ENCODE measurements at places on chromosomes 2 and 18.

DNA sequence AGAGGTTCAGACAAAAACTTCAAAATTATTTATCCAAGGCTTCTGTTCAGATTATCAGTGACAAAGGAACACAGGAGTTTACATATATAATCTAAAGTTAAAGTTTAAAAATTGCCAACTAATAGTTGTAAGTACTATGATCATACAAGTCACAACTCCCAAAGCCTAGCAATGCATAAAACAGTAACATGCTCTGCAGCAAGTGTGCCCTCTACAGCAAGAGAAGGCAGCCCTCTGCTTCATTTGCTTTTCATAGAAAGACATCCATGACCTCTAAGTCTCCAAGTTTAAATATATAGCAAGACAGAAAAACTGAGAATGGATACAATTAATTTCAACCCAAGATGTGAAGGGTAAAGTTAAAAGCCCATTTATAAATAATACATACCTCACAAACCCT lies 13.3 kb downstream of the RAB1A start:
- no peak for DNase-seq

- no peak for DNase-seq
Measured at GRCh38 chr2:1017827-1018226, 67.2 kb downstream of the SNTG2 start.

GRCh38 chr2:241011751-241012510 lies 13.5 kb downstream of the SNED1 start:
- DNase-seq, result no peak

DNA sequence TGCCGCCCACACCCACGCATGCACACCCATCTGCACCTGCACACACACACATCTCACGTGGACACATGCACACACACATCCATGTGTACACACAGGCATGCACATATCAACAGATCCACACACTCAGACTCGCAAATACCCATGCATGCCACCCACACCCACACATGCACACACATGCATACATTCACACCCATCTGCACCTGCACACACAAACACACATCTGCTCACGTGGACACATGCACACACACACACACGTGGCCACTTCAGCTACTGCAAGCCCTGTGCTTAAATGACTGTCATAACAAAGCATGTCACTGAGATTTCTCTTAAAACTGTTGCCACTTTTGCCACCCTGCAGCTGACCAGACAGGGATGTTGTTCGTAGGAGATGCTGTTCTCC lies 186.6 kb downstream of the SNTG2 start:
- DNase-seq, result no peak

DNA sequence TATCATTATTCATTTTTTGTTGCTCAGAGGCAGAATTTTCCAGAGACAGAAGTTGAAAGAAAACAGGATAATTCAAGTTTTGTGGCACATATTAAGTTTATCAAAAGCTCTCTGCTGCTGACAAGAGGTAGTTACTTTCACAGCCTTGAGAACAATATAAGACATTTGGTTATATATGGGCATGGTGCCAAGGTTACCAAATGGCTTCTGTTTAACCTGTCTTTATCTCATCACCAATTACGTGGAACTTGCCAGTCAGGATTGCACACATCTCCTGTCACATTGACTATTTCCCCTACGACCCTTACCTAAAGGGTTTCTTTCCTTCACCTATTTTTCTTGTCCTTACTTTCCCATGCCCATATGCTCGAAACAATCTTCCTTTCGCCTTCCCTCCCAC lies 35.9 kb downstream of the KLF7 start:
- no peak for DNase-seq

GRCh38 chr2:230877759-230878598 lies 13.2 kb downstream of the ITM2C start:
- no peak for DNase-seq

GRCh38 chr2:221527776-221528309 lies 44.3 kb downstream of the EPHA4 start:
- no peak for DNase-seq

- DNase-seq, result no peak
Measured at GRCh38 chr18:37253394-37254235, 312.0 kb downstream of the CELF4 start.

- DNase-seq, result no peak
Measured at GRCh38 chr2:152409386-152410164, 74.6 kb downstream of the FMNL2 start.

- DNase-seq, result no peak
Measured at GRCh38 chr18:49863769-49864621, 50.7 kb upstream of the ACAA2 start.

GRCh38 chr2:222561817-222562645 lies 93.9 kb downstream of the FARSB start:
- no peak for DNase-seq

DNA sequence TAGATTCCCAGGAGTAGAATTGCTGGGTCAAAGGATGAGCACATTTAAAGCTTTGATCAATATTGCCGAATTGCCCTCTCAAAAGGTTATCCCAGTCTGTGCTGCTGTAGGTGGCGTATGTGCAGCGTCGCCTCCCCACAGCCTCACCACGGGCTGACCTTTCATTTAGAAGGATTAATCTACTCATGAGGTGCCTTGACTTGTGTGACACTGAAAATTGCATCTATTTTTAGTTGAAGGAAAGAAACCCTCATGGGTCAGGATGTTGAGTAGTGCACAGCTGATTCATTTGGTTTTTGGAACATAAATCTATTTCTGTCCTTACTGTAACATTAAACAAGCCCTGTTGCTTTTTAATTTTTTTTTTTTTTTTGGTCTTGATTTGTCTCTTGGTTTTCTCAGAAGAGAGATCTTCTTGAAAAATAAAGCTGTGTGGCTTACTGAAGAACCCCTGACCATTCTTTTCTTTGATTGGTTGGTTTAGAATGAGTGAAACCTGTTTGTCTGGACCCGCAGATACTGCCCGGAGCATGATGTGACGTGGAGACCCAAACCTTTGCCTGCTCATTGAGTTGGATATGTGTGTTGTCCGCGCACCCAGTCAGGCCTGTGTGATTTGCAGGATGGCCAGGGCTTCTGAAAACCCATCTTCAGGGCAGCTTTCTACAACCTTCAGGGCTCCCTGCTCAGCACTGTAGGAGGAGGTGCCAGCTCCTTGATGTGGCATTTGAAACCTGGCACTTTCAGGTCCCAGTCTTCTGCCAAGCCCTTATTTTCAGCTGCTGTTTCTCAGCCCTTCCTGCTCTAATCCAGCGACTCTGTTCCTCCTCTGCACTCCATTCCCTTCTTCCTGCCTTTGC lies 61.0 kb downstream of the LPIN1 start:
- no peak for DNase-seq

GRCh38 chr2:140177086-140177485 lies 1396.9 kb upstream of the NXPH2 start:
- DNase-seq, result no peak

DNA sequence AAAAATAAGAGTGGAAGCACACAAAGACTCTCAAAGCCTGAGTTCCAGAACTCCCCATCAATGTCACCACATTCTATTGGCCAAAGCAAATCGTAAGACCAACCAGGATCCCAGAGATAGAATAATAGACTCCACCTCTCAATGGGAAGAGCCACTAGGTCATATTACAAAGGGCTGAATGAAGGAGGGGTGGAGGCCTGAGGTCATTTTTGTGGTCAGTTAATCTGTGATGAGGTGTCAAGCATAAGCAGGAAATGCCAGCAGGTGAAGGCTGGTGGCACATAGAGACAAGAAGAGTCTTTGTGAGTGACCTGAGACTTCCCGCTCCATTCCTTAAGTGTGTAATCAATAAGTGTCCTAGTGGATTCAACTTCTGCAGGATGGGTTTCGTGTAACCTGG lies 144.3 kb downstream of the TFCP2L1 start:
- DNase-seq, result no peak

DNA sequence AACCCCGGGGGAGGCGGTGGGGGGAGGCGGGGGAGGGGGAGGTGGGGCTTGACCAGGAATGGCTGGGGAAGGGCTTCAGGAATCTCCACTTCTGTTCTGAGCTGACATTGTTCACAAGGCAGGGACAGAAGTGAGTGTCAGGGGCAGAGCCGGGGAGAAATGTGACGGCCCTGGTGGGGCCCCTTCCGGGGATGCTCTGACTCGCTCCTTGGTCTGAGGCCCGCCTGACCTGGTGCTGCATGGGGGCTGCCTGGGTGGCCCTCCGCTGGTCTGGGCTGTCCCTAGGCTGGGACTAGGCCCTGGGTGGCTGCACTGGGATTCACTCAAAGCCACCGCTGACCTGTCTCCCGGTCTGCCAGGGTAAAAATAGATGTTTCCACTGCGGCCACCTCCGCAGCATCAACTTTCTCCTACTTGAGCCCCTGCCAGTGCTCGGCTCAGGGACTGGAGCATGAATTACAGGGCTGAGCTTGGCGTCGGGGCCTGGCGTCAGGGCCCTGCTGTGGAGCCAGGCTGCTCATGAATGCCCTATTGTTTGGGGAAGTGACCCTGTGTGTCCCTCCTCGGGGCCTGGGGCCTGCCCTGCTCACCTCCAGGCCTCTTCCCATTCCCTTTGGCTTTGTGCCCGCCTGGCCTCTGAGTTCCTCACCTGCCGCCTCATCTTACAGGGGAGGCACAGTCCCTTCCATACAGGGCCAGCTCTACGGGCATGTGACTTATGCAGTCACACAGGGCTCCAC lies 247.5 kb downstream of the DYSF start:
- no peak for DNase-seq

DNA sequence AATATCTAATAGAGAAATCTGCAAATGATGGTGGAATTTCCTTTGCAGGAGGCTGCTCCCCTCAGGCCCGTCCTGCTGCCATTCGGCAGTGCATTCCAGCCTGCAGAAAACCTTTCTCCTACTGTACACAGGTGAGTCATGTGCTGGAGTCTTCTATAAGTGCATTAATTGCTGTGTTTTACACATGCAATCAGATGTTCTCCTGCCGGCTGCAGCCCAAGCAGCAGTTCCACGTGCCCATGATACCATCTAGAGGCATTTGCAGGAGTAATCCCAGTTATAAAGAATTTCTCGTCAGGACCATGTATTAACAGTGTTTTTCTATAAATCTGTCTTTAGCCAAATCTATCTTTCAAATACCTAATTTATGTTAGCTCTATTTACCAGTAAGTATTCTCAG lies 304.7 kb upstream of the HNMT start:
- DNase-seq, result no peak

GRCh38 chr2:192197357-192197756 lies 2.6 kb upstream of the TMEFF2 start:
- no peak for DNase-seq

GRCh38 chr2:30149513-30149912 lies 2.7 kb downstream of the YPEL5 start:
- DNase-seq, result no peak

DNA sequence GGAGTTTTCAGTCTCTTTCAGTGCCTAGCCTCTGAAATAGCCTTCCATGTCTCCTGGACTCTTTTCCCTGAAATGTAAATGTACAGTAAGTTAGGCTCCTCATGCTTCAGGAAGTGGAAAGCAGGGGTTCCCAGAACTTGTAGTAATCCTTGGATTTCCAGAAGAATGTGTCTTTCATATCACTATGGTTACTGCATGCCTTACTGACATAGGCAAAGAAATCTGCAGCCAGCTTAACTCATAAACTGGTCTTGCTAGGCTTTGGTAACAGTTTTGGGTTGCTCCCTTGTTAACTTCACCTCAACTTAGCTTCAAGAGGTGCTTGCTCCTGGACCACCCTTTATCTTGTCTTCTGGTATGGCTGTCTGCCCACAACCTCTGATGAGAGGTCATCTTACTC lies 686.8 kb upstream of the DDX18 start:
- DNase-seq, result no peak

- no peak for DNase-seq
Measured at GRCh38 chr2:160917850-160918249, 242.4 kb upstream of the TANK start.

- DNase-seq, result peak; percentile 20
Measured at GRCh38 chr18:76363436-76364120, 131.5 kb downstream of the ZNF516 start.

GRCh38 chr2:173922760-173923159 lies 42.4 kb downstream of the SP3 start:
- no peak for DNase-seq

GRCh38 chr2:191245046-191245868 lies at the start of gene MYO1B:
Gene MYO1B (plus strand): TSS chr2:191245404. CDS start chr2:191276896, 31,492 bp downstream.
- no peak for DNase-seq

DNA sequence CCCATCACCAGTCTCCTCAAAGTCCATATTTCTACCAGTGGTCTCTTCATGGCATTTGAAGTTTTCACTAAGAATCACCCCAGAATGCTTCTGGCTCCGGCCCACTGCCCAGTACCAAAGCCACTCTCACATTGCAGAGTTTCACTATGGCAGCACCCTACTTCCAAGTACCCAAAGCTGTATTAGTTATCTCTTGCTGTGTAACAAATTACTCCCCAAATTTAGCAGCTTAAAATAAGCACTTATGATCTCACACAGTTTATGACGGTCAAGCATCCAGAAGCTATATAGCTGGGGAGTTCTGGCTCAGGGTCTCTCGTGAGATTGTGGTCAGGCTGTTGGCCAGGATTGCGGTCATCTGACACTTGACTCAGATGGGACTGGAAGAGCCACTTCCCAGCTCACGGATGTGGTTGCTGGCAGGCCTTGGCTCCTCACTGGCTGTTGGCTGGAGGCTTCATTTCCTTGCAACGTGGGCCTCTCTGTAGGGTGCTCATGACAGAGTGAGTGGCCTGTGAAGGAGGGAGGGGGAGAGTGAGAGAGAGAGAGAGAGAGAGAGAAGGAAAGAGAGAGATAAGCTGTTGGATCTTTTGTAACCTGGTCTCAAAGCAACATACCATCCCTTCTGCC lies 189.5 kb downstream of the CTIF start:
- DNase-seq, result peak; percentile 95

DNA sequence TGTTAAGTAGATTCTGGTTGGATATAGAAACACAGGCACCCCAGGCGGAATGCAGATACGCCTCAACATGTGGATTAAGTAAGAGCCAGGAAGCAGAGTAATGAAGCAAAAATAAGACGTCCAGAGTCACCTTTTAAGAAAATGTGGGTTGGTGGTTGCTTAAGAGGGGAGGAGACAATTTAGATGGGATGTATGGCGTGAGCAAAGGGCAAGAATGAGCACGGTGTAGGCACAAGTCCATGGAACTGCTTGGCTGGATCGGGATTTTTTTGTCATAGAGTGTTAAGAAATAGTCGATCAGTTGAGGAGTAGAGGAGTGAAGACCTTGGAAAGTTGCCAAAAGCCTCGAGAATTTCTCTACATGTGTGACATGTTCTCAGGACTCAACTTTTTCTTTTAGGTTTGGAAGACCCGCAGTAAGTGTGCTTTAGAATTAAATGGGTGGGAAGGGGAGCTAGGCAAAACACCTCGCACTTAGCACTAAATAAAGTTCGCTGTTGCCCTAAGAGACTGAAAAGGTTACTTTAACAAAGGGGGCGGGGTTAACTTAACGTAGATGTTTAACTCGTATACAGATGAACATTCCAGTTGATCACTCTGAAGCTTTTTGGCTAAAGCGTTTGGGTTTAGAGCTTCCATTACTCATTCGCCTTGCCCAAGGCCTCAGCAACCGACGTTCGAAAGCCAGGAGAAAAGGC lies 716 bp upstream of the SLC39A10 start:
- no peak for DNase-seq

- no peak for DNase-seq
Measured at GRCh38 chr2:156332284-156332533, 312 bp downstream of the NR4A2 start.

DNA sequence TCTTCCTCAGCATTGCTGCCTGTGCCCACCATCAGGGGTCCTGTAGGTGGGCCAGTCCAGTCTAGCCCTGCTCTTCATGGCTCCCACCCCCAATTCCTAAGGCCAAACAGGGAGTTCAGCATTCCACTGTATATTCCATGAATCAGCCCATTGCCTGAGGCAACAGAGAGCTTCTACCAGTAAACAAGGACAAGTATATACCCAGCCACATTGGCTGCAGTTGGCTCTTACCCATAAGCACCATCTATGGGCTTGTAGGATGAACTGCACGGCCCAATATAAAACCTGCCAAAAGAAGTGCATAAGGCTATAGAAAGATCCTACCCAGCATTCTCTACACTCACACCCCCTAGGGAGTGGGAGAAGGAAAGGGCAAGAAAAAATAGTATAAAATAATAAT lies 95.1 kb upstream of the SALL3 start:
- no peak for DNase-seq

Data from non-pigmented ciliary epithelial cell (primary cell).